ENCODE measurements at places on chromosomes 16 and 17.

DNA sequence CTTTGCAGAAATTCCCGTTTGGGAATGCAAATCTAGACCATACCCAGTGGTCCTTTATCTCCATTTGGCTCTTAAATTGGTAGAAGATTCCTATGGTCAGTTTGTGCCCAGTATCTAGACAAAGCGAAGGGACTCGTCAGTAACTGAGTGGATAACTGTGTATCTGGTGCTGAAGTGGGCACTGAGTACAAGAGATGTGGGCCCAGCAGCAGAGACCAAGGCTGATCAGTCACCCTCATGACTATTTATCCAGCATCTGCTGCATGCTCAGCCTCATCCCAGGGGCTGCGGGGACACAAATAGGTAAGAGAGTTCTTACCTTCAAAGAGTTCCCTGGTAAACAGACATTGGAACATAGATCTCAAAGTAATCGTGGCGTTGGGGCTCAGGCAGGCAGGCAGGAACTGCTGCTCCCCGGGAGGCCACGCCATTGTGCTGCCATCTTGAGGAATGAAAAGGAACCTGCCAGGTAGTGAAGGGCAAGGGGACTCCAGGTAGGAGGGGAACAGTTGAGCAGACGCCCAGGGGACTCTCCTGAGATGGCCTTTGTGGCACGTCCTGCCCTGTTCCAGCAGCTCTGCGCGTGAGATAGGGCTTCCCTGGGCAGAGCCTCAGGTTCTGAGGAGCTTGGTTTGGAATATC lies 10.3 kb downstream of the NT5M start:
- peak; percentile 37 for DNase-seq

- no peak for DNase-seq
Measured at GRCh38 chr17:1813088-1813487, 16.6 kb downstream of the SMYD4 start.

DNA sequence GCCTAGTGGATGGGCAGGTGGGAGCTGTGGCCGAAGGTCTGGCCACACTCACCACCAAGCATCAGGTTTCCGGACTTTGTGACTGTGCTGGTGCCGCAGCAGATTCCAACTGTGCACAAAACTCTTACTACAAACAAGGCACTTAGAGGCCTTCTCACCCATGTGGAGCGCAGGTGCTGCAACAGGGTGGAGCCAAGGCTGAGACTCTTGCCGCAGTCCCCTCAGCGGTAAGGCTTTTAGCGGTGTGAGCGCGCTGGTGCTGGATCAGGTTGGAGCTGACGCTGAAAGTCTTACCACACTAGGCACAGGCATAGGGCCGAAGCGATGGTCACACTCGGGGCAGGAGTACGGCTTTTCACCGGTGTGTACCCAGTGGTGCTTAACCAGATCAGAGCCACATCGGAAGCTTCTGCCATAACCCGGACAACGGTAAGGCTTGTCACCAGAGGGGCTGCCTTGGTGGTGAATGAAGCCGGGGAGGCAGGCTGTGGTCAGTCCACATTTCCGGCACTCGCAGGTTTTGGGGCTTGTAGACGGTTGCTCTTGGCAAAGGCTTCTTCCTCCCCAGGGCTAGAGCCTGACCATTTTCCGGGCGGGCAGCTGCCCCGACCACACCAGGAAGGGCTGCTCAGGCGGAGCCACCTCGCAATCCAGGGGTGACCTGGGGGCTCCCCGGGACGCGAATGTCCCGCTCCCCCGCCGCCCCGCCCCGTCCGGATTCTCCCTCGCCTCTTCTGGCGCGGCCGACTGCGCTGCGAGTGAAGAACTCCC lies 1.0 kb upstream of the ARMC5 start:
- DNase-seq = peak; percentile 48

- peak; percentile 70 for DNase-seq
Measured at GRCh38 chr17:81200695-81201580, 21.8 kb downstream of the CEP131 start.

- DNase-seq = no peak
Measured at GRCh38 chr16:64240586-64240985, 881.3 kb downstream of the CDH11 start.

Measured in CD14-positive monocyte (primary cell).